ENCODE measurements at places on chromosomes 12 and 14.
A peak's percentile ranks its signal among the peaks of the same experiment; 100 is the strongest.

GRCh38 chr12:123571343-123571813 lies 13.0 kb upstream of the TMED2 start:
- peak; percentile 82 for DNase-seq

GRCh38 chr14:60775296-60775695 lies 40.7 kb downstream of the MNAT1 start:
- DNase-seq, result no peak

DNA sequence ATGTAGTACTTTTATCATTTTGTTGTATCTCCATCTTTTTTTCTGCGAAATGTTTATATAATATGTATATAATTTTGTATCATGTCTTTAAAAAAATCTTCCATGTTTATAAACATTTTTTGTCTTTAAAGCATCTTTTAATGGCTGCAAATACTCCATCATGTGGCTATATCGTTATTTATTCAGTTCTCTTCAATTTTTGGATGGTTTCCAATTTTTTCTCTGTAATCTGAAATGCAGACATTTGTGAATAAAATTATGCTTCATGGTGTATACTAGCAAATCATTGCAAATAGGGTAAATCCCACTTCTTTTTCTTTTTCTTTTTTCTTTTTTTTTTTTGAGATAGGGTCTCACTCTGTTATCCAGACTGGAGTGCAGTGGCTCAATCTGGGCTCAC lies 54.0 kb downstream of the CPSF2 start:
- DNase-seq, result no peak

- no peak for DNase-seq
These were observed 20.1 kb downstream of the PACS2 start for GRCh38 chr14:105334383-105335230.

GRCh38 chr12:121538699-121539061 lies 42.1 kb downstream of the KDM2B start:
- DNase-seq, result no peak

DNA sequence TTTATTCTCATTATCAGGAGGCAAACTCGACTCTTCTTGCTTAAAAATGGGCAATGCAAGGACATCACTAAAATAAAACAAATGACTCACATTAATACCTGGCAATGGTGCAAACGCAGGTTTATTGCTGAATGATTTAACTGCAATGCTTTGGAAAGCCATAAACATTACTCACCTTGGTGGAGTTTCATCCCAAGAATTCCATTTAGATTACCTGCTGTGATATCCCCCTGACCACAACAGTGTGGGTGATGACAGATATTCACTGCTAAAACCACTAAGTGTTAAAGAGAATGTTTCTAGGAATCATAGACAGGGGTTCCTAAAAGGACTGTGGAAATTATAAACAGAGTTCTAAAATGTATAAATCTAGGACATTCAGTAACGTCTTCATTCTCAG lies 35.3 kb upstream of the CSRNP2 start:
- no peak for DNase-seq

- DNase-seq, result no peak
These were observed 666.5 kb downstream of the FLRT2 start for GRCh38 chr14:86196471-86196870.

DNA sequence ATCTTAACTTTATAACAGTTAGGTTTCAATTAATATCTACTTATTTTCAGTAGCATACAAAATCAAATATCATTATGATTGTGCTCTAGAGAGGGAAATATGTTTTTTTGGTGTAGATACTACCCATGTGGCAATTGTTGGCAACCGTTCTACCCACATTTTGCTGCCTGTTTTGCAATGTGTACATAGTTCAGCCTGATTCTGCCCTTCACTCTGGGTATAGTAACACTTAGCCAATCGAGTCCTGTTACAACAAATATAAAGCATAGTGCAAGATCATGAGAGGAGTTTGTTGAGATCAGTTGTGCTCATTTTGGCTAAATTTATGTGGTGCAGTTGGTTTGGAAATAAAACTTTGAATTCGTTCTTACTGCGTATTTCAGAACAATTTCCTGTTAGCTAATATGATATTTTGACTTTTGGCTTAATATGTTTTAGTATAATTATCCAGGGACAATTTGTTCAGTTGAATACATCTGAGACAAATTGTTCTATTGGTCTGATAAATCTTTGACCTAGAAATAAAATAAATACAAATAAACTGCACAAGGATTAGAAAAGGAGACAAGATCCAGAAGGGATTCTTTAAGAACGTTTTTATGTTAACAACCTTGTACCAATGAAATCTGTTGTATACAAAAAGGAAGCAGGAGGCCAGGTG lies 76.9 kb downstream of the ATF7IP start:
- no peak for DNase-seq

GRCh38 chr12:53845932-53846331 lies 92.7 kb upstream of the HOXC13 start:
- no peak for DNase-seq

- no peak for DNase-seq
These were observed 2.4 kb downstream of the RNASE8 start for GRCh38 chr14:21059842-21060613.

- DNase-seq, result no peak
These were observed 451.3 kb downstream of the ZFP36L1 start for GRCh38 chr14:68341411-68342212.

GRCh38 chr12:102022286-102022685 lies 39.5 kb downstream of the WASHC3 start:
- DNase-seq, result no peak

DNA sequence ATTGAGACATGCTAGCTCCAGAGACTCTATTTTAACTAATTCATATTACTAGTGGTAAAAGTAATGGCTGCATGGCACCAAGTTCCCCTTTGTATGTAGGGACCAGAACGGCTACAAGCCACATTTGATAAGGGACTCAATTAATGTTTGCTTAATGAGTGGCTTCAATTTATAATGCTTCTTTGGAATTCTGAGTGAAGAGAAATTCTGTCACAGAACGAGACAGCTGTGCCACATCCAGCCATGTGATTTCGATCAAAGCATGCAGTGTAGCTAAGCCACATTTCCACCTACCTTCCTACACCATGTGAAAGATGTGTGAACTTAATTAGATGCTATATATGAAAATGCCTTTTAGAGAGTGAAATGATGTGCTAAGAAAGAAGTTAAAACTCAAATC lies 217.4 kb downstream of the ACSS3 start:
- no peak for DNase-seq

GRCh38 chr12:56141946-56142784 lies 10.2 kb upstream of the MYL6B start:
- no peak for DNase-seq

- peak; percentile 59 for DNase-seq
These were observed 9.9 kb downstream of the BCL7A start for GRCh38 chr12:122031342-122032216.

GRCh38 chr14:105477660-105478397 lies 3.2 kb downstream of the CRIP2 start:
- no peak for DNase-seq

DNA sequence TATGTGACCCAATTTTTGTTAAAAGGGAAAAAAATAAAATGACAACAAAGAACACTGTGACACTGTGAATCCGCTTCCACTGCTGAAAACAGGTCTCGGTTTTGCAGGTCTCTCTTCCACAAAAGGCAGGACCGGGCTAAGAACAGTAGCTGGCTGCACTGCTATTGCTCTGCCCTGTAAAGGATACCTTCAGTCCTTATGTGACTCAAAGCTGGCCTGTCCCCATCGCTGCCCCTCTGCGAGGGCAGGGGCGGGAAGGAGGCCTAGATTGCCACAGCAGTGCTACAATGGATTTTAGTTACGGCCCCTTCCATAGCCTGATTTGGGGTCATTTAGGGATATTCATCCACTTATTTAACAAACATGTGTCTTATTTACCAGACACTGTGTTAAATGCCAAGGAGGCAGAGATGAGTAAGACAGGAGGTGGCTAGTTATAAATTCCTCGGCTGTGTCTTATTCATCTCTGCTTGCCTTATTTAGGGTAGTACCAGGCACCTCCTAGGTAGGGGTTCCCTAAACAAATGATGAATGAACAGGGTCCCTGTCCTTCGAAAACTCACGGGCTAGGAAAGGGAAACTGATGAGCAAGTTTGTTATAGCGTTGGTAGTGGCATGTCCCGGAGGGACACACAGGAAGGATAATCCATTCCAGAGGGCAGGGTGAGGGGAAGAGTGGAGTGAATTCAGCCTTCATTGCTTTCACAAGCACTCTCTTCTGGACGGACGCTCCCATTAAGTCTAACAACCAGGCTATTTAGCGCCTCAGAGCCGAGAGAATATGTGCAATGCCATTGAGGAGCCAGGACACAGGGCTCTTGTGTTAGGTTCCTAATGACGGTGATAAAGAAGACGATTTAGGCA lies 73.3 kb downstream of the EID3 start:
- no peak for DNase-seq
